ENCODE measurements at places on chromosomes 12 and 14.

GRCh38 chr12:117882181-117882580 lies 86.6 kb downstream of the KSR2 start:
- no peak for DNase-seq

- DNase-seq, result no peak
Measured at GRCh38 chr12:115323223-115323905, 639.4 kb upstream of the TBX3 start.

GRCh38 chr12:2629051-2629450 lies 165.7 kb upstream of the FKBP4 start:
- no peak for DNase-seq

DNA sequence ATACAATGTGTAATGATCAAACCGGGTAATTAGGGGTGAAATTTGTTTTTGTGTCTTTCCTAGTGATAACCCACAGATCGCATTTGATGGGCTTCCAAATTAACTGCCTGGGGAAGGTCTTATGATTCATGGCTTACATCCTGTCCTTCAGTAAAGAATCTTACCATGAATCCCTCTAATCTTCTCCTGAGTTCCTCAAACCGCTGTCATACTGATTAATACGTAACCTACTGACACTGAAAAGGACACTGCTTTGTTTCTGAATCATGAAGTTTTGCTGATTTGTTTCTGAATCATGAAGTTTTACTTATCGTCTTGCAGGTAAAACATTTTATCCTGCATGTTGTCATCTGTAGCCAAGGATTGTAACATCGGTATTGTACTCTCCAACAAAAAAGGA lies 52.0 kb upstream of the CRY1 start:
- peak; percentile 39 for DNase-seq

GRCh38 chr14:81594012-81594411 lies 60.4 kb upstream of the SEL1L start:
- DNase-seq, result no peak

DNA sequence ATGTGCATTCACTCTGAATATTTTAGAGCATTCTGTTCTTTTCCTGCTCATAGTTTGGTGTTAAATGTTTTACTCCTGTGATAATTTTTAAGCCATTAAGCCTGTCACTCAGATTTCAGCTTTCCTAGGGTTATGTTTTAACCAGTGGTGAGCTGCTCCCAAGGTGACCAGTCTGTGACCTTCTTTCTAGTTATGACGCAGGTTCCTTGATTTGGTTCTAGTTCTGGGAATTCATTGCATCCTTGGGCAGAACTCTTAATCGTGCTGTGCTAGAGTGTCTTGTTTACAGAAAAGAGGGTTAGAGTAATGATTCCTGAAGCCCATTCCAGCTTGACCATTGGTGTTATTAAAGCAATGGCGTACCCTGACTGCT lies 2.2 kb downstream of the GABARAPL1 start:
- DNase-seq, result peak; percentile 81

GRCh38 chr14:30610787-30611343 lies 11.3 kb upstream of the SCFD1 start:
- peak; percentile 49 for DNase-seq

GRCh38 chr12:7512553-7512952 lies 9.0 kb upstream of the CD163 start:
- peak; percentile 10 for DNase-seq

DNA sequence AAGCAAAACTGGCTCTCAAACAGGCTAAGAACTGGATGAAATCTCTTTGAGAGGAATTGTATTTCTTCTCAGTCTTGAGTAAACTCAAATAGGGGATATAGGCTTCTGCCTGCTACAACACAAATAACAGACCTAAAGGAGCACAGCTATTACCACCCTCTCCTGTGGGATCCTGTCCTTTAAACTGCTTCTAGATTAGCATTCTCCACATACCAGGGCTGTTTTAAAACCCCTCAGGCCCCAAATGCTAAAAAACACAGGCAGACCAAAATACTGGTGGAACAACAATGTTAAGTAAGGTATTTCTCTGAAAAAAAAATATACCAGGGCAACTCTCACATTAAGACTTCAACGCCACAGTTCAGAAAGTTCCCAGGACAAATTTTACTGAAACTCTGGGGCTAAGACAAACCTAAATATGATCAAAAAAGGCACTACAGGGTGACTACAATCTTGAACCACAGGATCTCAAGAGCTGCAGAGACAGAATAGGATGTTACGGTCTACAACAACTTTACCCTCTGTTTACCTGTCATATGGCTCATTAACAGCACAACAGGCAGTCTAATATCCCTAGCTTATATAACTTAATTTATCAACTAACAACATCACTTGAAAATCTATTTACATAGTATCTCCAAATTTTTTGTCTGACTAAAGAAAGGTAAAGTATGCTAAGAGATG lies 7.2 kb downstream of the CPNE8 start:
- DNase-seq, result no peak

GRCh38 chr12:74747305-74747704 lies 209.7 kb downstream of the ATXN7L3B start:
- DNase-seq, result peak; percentile 15

DNA sequence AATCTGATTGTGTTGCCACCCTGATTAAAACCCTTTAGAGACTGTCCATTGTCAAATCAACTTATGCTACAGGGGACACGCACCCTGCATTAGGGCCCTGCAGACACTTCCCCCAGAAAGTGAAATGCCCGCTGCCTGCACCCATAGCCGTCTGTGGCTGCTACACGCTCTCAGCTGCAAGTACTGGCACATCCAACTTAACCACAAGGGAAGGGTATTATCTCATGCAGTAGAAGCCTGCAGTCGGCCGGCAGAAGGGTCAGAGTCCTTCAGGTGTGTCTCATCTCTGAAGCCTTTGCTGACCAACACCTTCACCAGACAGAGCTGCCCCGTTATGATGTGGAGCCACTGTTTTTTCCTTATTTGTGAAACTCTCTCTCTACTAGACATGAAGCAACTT lies 20.8 kb downstream of the CFAP251 start:
- DNase-seq, result no peak

DNA sequence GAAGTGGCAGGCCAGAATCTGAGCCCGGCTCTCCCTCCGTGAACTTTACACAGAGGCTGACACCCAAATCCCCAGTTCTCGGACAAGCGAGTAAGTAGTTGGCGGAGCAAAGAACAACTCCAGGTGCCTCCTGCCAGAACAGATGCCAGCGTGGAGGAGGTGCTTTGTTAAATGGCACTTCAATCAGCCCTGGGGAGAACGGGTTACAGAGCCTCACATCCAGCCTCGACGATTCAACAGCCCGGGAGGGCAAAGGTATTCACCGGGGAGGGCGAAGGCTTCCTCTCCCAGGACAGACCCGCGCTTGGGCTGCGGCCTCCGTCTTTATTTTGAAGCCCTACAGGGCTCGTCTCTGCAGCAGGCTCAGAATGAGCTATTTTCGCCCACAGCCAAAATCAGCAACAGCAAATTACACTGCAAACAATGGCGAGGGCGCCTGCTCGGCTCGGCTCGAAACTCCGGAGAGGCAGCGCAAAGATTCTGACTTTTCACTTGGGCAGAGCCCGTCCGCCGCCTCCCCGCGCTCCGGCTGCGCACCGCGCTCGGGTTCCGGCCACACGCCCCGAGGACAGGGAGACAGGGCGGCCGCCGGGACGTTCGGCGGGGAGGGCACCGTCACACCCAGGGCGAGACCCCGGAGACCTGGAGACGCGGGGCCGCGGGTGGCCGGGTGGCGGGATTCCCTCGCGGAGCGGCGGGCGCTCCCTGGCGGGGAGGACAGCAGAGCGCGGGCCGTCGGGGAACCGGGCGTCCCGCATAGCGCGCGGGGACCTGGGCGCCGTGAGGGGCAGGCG lies 811 bp downstream of the TMCC3 start:
- DNase-seq, result peak; percentile 34

DNA sequence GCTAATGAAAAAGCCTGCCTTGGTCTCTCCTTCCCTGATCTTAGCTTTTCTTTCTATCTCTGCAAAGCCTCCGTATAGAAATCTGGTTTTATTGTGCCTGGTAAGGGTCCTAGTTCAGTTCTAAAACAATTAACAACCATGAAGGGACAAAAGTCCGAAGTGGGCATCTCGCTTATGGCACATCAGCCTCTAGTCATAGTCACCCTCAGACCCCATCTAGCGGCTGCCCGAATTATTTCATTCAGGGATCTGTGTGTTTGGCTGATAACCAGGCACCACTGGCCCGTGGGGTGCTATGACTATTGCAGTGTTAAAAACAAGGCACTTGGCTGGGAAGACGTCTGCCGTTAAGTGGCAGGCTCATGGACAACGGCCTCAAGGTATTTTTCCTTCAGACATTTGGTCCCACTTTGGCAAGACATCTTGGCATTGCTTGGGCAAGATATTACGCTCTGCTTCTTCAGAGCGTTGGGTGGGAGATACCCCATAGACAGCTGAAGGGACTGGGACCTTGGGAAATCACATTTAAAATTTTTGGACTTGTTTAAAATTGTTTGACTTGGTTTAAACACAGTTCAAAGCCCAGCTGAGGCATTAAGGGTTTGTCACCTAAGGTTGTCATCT lies 87.1 kb downstream of the SINHCAF start:
- peak; percentile 55 for DNase-seq

DNA sequence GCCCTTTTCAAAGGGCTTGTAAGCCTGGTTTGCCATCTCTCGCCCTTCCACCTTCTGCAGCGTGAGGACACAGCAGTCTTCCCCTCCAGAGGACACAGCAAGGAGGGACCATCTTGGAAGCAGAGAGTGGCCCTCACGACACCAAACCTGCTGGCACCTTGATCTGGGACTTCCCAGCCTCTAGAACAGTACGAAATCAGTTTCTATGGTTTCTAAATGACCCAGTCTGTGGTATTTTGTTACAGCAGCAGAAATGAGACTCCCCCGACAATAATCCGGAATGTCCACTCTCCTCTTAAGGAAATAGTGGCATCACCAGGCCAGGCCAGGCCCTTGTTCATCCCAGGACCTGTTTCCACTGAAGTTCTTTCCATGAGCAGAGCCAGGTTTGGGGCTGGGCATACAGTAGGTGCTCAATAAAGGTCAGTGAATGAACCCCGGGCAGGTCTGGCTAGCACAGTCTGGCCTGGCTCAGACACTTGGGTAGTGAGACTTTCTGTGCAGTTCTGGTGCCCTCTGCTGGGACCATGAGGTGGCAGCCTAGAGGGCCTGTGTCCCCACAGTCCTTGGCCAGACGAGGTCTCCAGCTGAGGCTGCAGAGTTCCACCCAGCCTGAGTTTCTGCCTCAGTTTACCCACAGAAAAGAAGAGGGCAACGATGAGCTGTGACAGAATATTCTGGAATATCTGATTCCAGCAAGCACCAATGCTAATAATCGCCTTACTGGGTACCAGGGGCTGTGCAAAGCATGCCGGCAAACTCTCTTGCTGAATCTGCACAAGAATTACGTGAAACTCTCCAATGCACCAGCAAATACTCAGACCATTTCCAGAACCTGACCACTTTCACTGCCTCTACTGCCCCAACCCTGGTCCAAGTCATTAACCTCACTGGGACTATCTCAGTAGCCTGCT lies 14.0 kb downstream of the ABCB9 start:
- DNase-seq, result peak; percentile 49

DNA sequence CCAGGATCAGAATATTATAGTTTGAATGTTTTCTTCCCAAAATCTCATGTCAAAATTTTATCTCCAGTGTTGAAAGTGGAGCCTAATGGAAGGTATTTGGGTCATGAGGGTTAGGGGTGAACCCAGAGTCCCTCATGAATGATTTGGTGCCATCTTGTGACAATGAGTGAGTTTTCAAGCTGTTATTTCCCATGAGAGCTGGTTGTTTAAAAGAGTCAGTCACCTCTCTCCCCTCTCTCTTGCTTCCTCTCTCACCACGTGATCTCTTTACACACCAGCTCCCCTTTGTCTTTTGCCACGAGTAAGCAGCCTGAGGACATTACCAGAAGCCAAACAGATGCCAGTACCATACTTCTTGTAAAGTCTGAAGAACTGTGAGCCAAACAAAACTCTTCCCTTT lies 561.6 kb downstream of the RERGL start:
- no peak for DNase-seq

DNA sequence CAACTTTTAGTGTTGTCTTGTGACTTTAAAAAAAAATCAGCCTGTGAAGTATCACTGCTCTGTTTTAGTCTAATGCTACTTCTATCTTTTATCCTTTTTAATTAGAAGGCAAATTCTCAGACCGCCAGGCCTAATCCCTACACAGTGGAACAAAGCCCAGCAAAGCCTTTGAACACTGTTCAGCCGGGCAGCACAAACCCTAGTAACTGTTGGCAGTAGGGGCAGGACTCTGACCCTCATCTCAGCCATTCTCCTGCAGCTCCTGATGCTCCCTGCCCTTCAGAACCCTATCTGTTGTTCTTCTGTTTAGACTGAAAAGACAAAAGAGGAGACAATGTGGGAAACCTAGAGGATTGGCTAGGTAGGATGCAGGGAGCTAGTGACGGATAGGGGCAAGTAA lies 78.0 kb upstream of the OTX2 start:
- no peak for DNase-seq

DNA sequence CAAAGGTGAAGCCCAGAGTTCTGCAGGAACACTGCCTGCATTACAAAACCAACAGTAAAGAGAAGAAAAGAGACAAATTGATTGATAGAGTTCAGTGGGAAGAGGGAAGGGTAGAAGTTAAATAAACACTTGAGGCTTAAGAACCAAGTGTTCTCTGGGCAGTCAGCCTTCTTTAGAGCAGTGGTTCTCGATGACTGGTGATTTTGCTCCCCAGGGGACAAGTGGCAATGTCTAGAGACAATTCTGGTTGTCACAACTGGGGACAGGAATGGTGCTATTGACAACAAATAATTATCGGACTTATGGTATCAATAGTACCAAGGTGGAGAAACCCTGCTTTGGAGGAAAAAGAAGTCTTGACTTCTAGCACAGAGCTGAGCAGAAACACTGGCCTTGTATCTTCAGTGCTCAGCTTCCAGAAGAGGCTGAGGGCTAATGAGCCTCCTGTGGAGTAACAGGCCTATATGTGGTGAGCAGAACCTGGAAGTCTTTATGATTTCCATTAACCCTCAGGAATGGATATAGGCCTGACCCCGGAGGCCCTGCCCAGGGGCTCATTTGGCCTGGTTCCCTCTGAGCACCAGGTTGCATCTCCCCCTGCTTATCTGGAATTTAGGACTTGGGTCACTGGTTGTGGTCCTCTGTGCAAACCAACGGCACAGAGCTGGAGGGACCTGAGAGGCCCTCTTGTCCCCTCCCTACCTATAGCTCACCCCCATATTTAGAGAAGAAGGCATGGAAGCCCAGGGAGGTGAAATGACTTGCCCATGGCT lies 204.6 kb upstream of the PWP1 start:
- DNase-seq, result peak; percentile 43

Data from Caki2 (cell line).